ENCODE measurements at places on chromosomes 1 and 21. TPM values are rescaled to one million over a fixed set of nuclear protein-coding genes. Genes with fewer than 3 reads are reported as not detected.

HES3 gene
- not detected for total RNA-seq

DNA sequence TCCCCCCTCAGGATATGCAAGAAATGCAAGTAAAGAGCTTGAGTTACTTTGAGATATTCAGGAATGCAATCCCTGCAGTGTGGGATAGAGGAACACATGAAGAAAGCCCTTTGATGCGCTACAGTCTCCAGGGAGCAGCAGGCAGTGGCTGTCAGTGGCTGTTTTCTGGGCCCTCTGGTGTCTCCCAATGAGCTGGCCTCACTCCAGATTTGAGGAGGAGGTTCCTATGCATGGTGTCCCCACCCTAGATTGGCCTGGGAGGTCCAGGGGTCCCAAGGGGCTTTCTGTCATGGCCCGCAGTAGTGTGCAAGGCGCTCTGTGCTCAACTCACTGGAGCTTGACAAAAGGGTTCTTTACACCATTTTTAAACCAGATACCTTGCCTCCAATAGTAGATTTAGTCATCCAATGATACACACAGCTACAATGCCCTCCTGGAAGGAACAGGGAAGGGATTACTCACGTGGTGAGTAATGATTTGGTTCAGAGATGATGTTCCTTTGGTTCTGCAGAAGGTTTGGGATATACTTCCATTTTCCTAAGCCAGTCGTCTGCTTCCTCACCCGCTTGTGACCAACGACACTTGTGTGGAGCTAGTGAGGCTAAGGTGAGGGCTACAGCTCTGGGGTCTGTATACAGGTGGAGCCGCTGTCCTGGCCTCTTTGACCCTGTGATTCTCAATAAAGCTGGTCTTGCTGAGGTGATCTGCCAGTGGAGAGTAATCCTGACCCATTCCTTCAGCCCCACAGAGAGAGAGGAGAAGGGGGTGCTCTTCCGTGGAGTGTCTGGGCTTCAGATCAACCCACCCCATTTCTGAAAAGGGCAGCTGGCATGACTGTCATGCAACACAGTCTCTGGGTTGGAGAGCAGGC is 6.6 kb downstream of the BATF3 start:
- H3K36me3 ChIP-seq = no peaks in the 10 kb centered on the region
- no peak for DNase-seq
- no peaks in the 10 kb centered on the region for H3K4me1 ChIP-seq
- no peak overlapping the region for H3K4me3 ChIP-seq
- no peak overlapping the region for H3K27ac ChIP-seq

GRCh38 chr1:211332830-211333229 is 6.2 kb downstream of the TRAF5 start:
- peaks cover 23% of the 10 kb centered on the region for H3K4me1 ChIP-seq
- no peak for DNase-seq
- H3K27me3 ChIP-seq = no peaks in the 10 kb centered on the region
- no peaks in the 10 kb centered on the region for H3K36me3 ChIP-seq

DNA sequence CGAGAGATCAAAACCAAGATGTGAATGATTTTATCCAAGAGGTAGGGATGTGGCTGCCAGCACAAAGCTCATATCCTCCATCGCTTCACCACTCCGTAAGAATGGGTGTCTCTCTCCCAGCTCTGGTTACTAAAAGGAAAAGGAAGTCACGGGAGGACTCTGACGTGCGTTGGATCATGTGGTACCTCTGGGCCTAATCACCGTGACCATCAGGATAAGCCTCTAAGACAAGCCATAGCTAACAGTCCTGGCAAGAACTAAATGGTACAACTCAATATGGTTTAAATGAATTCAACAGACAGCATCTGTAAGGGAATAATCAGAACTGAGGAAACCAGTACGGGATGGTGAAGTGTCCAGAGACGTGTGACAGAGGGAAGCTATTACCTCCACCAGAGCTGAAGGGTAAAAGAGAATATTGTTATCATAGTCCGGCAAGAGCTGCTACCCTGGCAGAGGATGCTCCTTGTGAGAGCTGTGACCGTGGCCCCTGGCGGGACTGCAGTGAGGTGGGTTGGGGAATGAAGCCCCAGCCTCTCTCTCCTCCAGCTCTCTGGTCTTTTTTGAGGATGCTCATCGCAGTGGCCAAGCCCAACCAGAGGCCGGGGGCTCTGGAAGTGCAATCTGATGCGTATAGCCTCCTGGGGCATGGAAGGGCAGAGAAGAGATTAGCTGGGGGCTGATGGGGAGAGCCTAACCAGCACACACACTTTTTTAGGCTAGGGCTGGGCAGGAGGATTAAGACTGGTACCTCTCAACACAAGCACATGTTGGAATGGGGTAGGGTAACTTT is 54.2 kb downstream of the KIAA1614 start:
- no peak overlapping the region for H3K27ac ChIP-seq
- H3K36me3 ChIP-seq = peaks cover 9% of the 10 kb centered on the region

GRCh38 chr1:34356853-34357252 is 180.1 kb downstream of the C1orf94 start:
- DNase-seq = no peak
- no peaks in the 10 kb centered on the region for H3K36me3 ChIP-seq
- no peak overlapping the region for H3K4me3 ChIP-seq
- H3K4me1 ChIP-seq = no peaks in the 10 kb centered on the region
- no peak overlapping the region for H3K27ac ChIP-seq
- peaks cover 78% of the 10 kb centered on the region for H3K27me3 ChIP-seq

All from left ventricle myocardium inferior (tissue), 1 donor.